Fibroblast of villous mesenchyme (primary cell): ENCODE measurements at places on chromosomes 2 and 18. TPM values are rescaled to one million over a fixed set of nuclear protein-coding genes. Genes with fewer than 3 reads are reported as not detected.

MEP1B gene
- total RNA-seq: under 0.01 and 0.64 TPM in 2 replicates

- no peak for DNase-seq
Measured at GRCh38 chr2:229088517-229088913, 182.6 kb downstream of the PID1 start.

BCL2L11 gene
- total RNA-seq: 0.86 and 1.6 TPM in 2 replicates

DNA sequence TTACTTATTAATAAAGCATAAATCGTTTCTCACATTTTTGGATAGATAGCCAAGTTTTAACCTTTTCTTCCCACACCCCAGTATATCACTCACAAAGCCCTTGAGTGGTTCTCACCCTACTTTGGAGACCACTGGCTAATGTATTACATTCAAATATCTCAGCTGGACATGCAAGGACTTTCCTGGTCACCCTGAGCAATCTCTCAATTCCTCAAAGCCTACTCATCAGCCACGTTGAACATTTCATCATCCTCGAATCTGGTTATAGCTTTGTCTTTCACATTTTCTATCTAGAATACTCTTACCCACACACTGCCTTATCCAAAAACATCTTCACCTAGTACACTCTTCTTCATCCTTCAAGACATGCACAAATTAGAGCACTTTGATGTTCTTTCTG lies 71.1 kb upstream of the MAPRE2 start:
- DNase-seq: peak; percentile 66

DNA sequence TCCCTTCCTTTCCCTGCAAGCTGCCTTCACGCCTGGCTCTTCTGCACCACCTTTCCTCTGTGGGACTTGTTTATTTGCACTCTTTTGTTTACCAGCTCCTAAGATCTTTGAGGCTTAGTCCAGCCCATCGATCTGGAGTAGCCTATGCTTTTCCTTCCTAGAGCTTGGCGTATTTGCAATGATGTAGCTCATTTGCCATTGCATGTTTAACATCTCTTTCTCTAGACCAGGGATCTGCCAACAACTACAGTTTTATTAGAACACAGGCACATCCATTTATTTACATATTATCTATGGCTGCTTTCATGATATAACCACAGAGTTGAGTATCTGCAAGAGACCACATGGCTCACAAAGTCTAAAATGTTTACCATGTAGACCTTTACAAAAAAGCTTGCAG lies 150.4 kb downstream of the RAPGEF4 start:
- DNase-seq: peak; percentile 24
